ENCODE measurements at places on chromosomes 5 and 9.

- no peak overlapping the region for H3K27ac ChIP-seq
- peaks cover 8% of the 10 kb centered on the region for H3K4me1 ChIP-seq
- no peak overlapping the region for H3K4me3 ChIP-seq
- H3K27me3 ChIP-seq, result peaks cover 15% of the 10 kb centered on the region
- no peak for DNase-seq
These were observed 17.6 kb upstream of the TNFSF15 start for GRCh38 chr9:114823441-114823840.

DNA sequence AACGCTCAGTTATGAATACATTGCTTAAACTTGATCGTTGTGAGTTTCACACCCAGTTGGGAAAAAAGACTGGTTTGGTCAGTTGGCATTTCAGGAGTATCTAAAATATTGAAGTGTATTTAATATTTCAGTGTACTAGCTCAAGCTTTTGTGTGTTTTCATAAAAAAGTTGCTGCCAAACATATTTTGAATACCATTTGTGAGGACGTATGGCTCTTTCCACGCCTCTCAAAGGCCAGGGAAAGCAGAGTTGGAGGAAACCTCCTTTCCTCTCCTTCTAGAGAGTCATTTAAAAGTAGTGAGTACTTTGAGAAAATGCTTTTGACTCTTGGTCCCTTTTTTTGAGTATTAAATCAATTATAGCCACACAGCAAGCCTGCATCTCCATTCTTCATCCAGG, 43.2 kb upstream of the ANKRD33B start:
- no peak overlapping the region for H3K4me3 ChIP-seq
- no peaks in the 10 kb centered on the region for H3K4me1 ChIP-seq
- H3K27me3 ChIP-seq, result peaks cover 5% of the 10 kb centered on the region
- no peak overlapping the region for H3K27ac ChIP-seq
- H3K36me3 ChIP-seq, result no peaks in the 10 kb centered on the region
- no peak for DNase-seq

GRCh38 chr9:15711931-15712330, 159.1 kb downstream of the CCDC171 start:
- no peak overlapping the region for H3K27ac ChIP-seq
- no peaks in the 10 kb centered on the region for H3K36me3 ChIP-seq
- peaks cover 3% of the 10 kb centered on the region for H3K27me3 ChIP-seq
- H3K4me1 ChIP-seq, result no peaks in the 10 kb centered on the region
- no peak for DNase-seq
- H3K4me3 ChIP-seq, result no peak overlapping the region

DNA sequence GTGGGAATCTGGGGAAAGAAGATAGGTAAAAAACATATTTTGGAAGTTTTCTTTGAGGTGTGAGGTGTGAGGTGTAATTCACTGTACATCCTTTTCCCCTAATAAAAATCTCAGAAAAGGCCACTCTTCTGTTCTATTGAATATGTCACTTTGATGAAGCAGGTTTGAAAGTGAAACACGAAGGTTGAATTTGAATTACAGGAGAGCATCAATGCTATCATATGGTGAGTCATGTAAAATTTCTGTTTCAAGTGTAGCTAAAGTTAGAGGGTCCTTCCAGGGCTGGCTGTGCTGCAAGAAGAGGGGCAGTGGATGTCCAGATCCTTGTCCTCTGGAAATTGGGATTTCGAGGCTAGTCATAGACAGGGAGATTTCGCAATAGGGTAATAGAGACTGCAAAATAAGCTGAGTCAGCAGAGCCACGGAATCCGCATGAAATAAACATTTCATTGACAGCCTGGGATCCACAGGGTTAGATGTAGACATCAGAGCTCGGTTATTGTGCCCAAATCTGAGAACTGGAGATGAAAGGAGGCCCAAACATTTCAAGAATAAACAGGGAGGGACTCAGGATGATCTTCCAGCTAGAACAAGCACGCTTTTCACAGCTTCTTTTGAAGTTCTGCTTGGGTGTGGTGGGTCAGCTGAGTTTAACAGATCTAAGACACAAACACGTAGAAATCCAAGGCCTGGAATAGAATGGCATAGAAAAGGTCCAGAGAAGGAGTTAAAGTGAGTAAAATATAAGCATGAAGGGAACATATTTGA, 194.4 kb upstream of the CDKN2B start:
- no peak for DNase-seq
- H3K27ac ChIP-seq, result no peak overlapping the region
- H3K4me3 ChIP-seq, result no peak overlapping the region
- no peaks in the 10 kb centered on the region for H3K36me3 ChIP-seq
- peaks cover 30% of the 10 kb centered on the region for H3K27me3 ChIP-seq

DNA sequence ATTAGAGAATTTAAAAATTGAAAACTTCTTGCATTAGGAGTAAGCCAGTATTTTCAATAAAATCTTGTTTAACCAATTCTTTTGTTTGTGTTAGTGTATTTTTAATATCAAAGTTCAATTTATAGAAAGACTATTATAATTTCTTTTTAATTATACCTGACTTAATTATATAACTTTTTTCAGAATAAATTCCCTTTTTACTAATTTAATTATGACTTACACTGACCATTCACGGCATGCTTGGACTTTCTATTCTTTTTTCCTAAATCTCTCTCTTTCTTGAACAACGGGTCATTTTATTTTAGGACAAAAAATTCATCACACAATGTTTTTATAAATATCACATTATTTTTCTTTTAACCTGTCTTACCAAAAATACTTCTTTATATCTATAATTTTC, 555.3 kb upstream of the PTGER4 start:
- H3K36me3 ChIP-seq, result peaks cover 14% of the 10 kb centered on the region
- peaks cover 11% of the 10 kb centered on the region for H3K4me1 ChIP-seq
- no peaks in the 10 kb centered on the region for H3K27me3 ChIP-seq
- H3K27ac ChIP-seq, result no peak overlapping the region
- DNase-seq, result no peak

DNA sequence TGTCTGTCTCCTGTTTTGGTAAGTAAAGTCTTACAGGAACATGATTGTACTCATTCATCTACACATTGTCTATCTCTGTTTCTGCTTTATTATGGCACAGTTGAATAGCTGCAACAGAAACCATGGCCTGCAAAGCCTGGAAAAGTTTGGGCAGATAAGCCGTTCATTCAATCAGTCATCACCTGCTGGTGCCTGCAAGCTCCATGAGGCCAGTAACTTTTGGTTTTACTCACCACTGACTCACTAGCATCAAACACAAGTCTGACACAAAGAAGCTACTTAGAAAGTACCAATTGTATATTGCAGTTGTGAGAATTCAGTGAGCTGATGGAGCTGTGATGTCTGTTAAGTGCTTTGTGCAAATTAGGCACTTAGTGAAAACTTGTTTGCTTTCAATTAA, 373.6 kb upstream of the SGCD start:
- no peak overlapping the region for H3K4me3 ChIP-seq
- no peaks in the 10 kb centered on the region for H3K36me3 ChIP-seq
- H3K27ac ChIP-seq, result no peak overlapping the region
- DNase-seq, result peak; percentile 30
- peaks cover 5% of the 10 kb centered on the region for H3K4me1 ChIP-seq
- H3K27me3 ChIP-seq, result peaks cover 2% of the 10 kb centered on the region
